ENCODE measurements at places on chromosomes 2 and 18. TPM values are rescaled to one million over a fixed set of nuclear protein-coding genes. Genes with fewer than 3 reads are reported as not detected.

DNA sequence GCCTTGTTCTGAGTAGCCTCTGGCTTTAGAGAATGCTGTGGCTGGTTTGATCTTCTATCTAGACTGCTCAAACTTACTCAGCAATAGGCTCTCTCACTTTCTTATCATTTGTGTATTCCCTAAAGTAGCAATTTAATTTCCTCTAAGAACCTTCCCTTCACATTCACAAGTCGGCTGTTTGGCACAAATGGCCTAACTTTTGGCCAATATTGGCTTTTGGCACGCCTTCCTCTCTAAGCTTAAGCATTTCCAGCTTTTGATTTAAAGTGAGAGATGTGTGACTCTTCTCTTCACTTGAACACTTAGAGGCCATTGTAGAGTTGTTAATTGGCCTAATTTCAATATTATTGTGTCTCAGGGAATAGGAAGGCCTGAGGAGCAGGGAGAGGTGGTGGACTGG, 219.5 kb upstream of the PXDN start:
- H3K4me3 ChIP-seq: no peak overlapping the region
- H3K27ac ChIP-seq: no peak overlapping the region
- no peaks in the 10 kb centered on the region for H3K4me1 ChIP-seq
- no peaks in the 10 kb centered on the region for H3K27me3 ChIP-seq

DNA sequence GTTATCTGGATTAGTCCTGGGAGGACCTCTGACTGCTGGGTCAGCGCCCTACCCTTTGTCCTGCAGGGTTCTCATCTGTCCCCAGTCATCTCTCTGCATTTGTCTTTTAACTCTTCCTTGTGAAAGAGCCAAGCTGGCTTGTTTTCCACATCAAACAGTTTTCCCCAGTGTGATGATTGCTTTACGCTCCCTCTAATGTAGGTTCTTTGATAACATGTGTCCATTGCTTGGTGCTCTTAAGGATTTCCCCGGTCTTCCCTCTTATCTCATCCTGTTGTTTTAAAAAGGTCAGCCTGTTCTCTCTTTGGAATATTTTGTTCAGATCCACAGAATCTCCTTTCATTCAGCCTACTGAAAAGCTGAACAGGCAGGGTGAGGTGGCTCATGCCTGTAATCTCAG, 792.1 kb upstream of the RAB6C start:
- no peaks in the 10 kb centered on the region for H3K27me3 ChIP-seq
- DNase-seq: no peak
- H3K4me3 ChIP-seq: no peak overlapping the region
- no peak overlapping the region for H3K27ac ChIP-seq

DNA sequence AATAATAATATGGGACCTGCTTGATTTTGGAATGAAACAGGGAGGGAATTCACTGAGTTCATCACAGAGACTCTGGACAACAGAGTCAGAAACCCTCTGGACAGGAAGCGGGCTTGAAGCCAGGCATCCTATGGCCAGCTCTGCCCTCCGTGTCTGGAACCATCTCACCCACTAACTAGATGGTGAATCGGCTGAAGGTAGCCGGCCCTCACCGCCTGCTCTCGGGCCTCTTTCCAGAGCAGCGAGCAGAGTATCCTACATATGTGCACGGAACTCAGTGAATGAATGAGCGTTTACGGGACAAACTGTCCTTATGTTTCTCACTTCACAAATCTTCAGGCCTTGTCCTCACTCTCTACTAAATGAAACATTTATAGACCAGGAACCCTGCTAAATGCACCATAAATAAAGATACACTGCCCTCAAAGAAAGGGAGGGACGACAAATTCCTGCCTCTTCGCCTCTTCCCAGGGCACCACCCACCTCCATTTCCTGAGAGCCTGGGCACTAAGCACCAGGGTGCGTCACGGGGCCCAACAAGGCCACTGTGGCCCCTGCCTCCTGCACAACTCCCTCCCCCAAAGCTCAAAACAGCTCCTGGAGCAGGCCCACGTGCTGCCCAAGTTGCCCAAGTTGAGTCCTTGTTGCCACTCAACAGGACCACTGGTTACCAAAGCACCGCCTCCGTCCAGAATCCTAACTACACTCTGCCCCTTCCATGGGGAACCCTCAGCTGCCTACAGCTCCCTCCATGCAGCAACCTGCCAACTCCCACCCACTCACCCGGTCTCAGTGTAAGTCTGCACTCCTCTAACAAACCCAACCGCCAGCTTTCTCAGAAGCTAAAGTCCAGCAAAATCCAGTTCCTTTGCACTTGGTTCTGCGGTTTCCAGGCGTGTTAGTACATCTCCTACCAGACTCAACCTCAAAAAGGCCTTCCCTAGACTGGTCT, 1.7 kb downstream of the TBC1D8 start:
- H3K27ac ChIP-seq: no peak overlapping the region
- DNase-seq: no peak
- peaks cover 24% of the 10 kb centered on the region for H3K4me1 ChIP-seq
- peaks cover 20% of the 10 kb centered on the region for H3K27me3 ChIP-seq

GRCh38 chr18:67634631-67635338, 118.3 kb upstream of the DSEL start:
- H3K36me3 ChIP-seq: no peaks in the 10 kb centered on the region
- H3K27ac ChIP-seq: no peak overlapping the region
- H3K4me3 ChIP-seq: no peak overlapping the region
- DNase-seq: no peak
- no peaks in the 10 kb centered on the region for H3K4me1 ChIP-seq

The CFAP65 gene
- total RNA-seq: not detected

DNA sequence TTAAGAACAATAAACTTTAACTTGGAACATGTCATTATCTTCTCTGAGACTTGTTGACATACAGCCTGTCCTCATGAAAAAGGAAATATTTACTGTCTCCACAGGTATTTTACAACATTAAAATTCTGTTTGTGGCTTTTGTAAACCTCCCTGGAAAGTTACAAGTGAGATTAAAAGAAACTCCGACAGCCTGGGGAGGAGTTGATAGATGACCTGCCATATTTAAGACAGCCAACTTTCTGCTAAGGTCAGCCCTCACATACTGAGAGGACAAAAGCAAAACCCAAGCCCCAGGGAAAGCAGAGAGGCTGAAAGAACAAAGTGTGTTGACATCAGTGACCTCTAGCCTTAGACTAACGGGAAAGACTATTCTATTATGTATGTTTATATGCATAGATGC, 350.2 kb downstream of the RIT2 start:
- no peaks in the 10 kb centered on the region for H3K27me3 ChIP-seq
- H3K27ac ChIP-seq: no peak overlapping the region
- no peaks in the 10 kb centered on the region for H3K4me1 ChIP-seq

DNA sequence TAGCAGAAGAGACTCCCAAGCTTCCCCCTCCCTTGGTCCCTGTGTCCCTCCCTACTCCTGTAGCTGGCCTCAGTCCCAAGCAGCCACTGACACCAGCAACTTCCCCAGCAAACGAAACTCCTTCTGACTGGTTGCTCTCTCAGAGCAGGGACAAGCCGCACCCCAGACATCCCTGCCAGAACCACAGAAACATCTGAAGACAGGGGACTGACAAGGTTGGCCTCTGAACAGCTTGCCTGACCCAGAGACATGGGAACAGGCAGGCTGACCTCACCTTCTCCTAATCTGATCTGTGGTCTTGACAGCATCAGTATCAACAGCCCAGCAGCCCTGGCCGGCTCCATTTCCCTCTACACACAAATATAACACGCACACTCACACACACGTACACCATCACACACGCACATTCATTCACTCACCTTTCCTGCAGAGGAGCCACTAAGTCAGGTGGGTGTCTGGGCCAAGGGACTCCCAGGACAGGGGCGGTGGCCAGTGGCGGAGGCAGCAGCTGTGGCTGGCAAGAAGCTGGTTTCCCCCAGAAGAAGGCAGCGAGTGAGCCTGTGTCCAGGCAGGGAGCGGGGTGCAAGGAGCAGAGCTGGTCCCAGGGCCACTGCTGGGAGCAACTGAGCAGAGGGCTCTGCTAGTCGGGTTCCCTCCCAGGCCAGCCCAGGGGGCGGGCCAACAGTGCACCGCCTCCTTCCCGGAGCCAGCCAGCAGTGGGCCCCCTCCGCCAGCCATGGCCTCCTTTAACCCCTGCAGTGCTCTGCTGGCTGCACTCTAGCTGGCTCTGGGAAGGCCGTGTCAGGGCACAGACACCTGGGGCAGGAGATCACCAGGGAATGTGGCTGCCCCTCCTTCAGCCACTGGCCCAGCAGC, 59.1 kb downstream of the TNS1 start:
- no peak overlapping the region for H3K27ac ChIP-seq
- no peak overlapping the region for H3K4me3 ChIP-seq
- H3K4me1 ChIP-seq: no peaks in the 10 kb centered on the region
- no peaks in the 10 kb centered on the region for H3K27me3 ChIP-seq

The VSNL1 gene
- total RNA-seq: not detected

DNA sequence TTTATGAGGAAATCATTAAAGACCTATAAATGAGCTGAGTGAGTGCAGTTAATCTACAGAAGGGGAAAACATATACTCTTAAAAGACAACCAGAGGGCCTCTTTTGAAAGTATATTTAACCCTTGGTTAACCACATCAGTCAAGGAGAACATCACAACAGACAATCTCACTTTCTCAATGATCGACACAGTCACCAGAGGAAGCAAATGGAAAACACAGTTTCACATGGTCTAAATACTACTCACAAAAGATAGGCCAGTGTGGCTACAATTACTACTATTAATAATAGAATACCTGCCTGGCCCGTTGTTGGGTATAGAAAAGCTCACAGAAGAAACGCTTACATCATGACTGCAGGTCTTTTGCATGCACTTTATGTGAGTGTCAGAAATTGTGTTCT, 426.2 kb downstream of the NCKAP5 start:
- no peak for DNase-seq
- H3K4me1 ChIP-seq: no peaks in the 10 kb centered on the region
- no peak overlapping the region for H3K27ac ChIP-seq
- H3K36me3 ChIP-seq: no peaks in the 10 kb centered on the region
- no peak overlapping the region for H3K4me3 ChIP-seq

- H3K27me3 ChIP-seq: peaks cover 5% of the 10 kb centered on the region
- H3K4me3 ChIP-seq: no peak overlapping the region
- DNase-seq: no peak
- no peaks in the 10 kb centered on the region for H3K36me3 ChIP-seq
These were observed 110.3 kb downstream of the SP3 start for GRCh38 chr2:173854840-173855239.

DNA sequence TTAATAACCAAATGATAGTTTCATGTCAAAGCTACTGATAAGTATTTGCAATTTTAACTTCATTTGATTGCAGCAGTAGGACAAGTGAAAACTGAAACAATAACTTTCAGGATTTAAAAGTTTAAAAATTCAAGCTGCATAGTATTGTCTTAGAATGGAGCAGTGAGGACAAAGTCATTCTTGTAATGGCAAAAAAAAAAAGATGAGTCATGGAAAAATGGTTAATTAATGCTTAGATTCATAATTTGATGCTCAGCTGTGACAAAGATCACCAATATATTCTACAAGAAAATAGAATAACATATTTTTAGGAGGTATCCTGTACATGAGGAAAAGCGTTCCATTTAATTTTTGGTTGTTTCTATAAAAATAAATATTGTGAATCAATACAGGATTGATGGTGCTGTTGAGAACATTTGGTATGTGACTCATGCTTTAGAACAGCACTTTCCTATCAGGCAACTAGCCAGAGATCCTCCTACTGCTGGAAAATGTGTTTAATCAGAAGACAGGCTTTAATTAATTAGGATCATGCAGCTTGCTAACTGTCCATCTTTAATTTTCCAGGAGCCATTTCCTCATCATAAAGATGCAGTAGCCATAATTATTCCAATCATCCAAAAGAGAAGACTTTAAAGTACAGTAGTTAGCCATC, 239.0 kb upstream of the MMADHC start:
- H3K4me1 ChIP-seq: no peaks in the 10 kb centered on the region
- no peaks in the 10 kb centered on the region for H3K36me3 ChIP-seq
- no peak overlapping the region for H3K4me3 ChIP-seq
- no peaks in the 10 kb centered on the region for H3K27me3 ChIP-seq

The ZBTB7C gene
- total RNA-seq: not detected

Measured in CD4-positive, CD25-positive, alpha-beta regulatory T cell (primary cell).